Dorsolateral prefrontal cortex (tissue), 122 donors: ENCODE measurements at places on chromosomes 3 and 15. TPM values are rescaled to one million over a fixed set of nuclear protein-coding genes. Genes with fewer than 3 reads are reported as not detected.

GRCh38 chr3:120503727-120504616, 53.2 kb upstream of the FSTL1 start:
- no peak for DNase-seq

DNA sequence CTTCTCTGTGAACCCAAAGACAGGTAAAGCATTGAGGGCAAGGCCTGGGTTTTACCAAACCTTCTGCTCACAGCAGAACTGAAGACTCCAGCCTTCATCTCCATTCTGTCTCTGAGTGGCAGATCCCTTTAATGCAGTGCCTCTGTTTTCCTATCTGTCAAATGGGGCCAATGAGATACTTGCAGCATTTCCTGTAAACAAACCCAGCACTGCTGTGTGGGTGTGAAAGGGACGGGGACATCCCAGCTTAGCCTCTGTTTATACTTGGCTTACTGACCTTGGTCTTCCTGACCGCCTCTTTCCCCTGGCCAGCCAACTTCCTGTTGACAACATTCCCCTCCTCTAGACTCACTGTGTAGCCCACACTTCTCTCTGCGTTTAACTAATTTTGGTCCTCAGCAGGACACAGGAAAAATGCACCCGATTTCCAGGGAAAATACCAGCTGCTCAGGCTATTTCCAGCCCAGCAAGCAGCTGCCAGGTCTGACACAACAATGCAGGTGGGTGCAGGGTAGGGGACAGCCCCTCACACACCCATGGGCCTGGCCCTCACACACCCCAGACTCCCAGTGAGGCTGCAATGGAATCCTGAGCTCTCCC, 105.9 kb upstream of the HERC1 start:
- DNase-seq: no peak

DNA sequence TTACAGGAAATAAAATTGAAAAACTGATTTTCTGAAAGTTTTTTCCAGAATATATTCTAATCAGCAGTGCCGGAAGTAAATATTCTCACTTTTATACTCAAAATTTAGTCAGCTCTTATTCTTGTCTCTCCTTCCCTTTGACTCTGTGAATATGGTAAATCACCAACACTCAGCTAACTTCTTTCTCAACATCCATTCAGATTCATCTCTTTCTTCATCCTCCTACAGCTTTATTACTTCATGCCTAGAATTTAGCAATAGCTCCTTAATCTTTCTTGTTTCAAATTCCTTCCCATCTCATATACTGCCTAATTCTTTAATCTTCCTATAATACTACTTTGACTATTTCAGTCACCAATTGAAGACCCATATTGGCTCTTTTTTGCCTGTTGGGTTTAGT, 67.9 kb downstream of the FGF7 start:
- no peak for DNase-seq

DNA sequence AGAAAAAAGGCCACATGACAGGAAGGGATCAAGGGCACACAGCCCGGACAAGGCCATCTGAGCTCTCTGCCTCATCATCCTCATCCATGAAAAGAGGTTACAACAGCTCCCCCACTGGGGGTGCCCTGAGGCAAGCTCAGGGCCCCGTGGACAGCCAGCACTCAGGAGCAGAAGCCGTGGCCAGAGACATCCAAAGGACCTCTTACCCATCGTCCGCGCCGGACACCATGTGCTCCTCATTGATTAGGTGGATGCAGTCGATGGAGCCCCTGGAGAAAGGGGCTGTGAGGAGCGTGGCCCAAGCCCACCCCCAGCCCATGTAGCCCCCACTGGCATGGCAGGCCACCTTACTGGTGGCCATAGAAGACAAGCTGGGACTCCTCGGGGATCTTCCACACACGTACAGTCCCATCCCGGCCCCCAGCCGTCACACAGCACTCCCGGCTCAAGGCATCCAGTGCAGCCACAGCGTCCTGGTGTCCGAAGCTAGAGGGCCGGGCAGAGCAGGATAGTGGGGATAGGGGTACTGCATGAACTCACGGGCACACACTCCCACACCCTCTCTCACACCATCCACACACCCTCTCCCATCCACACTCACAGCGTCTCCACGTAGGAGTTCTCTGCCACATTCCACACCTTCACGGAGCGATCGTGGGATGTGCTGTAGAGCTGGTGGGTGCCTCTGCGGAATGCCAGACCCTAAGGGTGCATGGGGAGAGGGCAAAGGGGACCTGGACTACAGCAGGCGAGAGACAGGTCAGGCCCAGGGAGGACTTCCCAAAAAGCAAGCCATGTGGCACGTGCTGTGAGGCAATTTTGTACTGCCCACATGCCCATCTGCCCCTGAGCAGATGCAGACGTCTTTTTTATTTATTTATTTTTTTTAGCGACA, 6.5 kb downstream of the RRP9 start:
- no peak for DNase-seq

- DNase-seq: no peak
Observed at GRCh38 chr3:46628901-46629369, 16.6 kb downstream of the FAM240A start.

DNA sequence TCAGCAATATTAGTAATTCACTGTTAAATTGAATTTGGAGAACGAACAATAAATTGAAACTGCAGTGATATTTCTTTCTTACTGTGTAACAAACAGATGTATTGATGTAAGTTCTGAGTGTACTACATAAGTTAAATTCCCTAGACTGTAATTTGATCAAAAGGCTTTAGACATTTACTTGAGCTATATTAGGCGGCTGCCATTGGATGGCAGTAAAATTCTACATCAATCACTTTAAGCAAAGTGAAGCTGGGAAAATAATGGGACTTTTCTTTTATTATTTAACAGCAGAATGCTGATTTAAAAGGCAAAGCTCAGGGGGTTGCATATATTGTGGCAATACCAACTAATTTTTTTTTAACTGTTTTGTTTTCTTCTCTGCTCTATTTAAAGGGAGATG, 212.6 kb upstream of the PLSCR5 start:
- DNase-seq: no peak

DNA sequence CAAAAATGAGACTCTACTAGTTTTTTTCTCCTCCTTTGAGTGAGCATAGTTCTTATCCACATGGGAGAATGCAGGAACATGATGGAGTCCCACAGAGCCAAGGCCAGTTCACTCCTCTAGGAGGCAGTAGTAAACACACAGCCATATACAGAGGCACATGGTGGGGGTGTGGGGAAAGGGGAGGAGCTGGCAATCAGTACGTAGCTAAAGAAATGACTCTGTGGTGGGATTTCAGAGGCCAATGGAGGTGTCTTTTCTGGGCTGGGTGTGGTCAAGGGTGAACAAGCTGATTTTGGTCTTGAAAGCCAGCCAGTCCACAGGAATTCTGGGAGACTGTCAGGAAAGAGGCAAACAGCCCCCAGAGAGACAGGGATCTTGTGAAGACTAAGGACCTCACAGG, 6.6 kb upstream of the RAB11A start:
- DNase-seq: no peak

- no peak for DNase-seq
Observed at GRCh38 chr3:168870892-168871291, 775.2 kb upstream of the GOLIM4 start.

GRCh38 chr3:170622369-170623159, 36.7 kb upstream of the SLC7A14 start:
- no peak for DNase-seq

- no peak for DNase-seq
Observed at GRCh38 chr3:108527109-108527508, 16.7 kb upstream of the MYH15 start.

GRCh38 chr15:80953953-80954778, 35.5 kb downstream of the MESD start:
- no peak for DNase-seq

DNA sequence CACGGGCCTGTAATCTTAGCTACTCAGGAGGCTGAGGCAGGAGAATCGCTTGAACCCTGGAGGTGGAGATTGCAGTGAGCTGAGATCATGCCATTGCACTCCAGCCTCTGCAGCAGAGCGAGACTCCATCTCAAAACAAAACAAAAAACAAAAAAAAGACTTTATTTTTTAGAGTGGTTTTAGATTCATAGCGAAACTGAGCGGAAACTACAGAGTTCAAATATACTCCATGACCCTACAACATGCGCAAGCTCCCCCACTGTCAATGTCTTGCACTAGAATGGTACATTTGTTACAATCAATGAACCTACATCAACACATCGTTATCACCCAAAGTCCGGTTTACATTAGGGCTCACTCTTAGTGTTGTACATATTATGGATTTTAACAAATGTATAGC, 2.2 kb upstream of the CRTAP start:
- DNase-seq: no peak

GRCh38 chr3:159763602-159764489, 224.8 kb upstream of the IL12A start:
- DNase-seq: peak; percentile 50

- no peak for DNase-seq
Observed at GRCh38 chr15:39181056-39181747, 399.7 kb upstream of the THBS1 start.

- DNase-seq: no peak
Observed at GRCh38 chr15:43126356-43126755, 7.0 kb upstream of the TMEM62 start.

C3orf49 gene
- not detected for total RNA-seq

ADGRG7 gene
- total RNA-seq: not detected

COL6A5 gene
- total RNA-seq: not detected

SERPINI2 gene
- total RNA-seq: 2.9 TPM

ADAMTS17 gene
- total RNA-seq: 12.5 TPM
